Activated CD4-positive, alpha-beta T cell treated with anti-CD3 and anti-CD28 coated beads, Interleukin-2, amount 10 ng/mL, durations not matched to agents 7 days and 5 days (primary cell): ENCODE measurements at places on chromosomes 4 and X.
A peak's percentile ranks its signal among the peaks of the same experiment; 100 is the strongest.

- DNase-seq, result no peak
Observed at GRCh38 chrX:18549643-18550042, 122.3 kb downstream of the RS1 start.

GRCh38 chr4:119039779-119040178 lies 95.9 kb upstream of the MYOZ2 start:
- DNase-seq, result no peak

DNA sequence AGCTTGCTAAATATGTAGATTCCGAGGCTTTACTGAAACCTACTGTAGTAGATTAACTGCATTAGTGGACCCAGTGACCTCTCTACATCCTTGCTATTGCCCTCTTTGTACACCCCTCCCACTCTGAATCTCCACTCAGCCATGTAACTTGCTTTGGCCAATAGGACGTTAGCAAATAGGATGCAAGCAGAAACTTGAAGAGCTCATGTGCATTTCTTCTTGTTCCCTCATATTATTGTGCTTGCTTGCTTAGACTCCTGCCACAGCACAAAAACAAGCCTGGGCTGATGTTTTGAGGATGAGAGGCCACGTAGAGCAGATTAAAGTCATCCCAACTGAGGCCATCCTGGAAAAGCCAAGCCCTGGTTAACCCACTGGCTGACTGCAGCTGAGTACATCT lies 147.9 kb downstream of the HS6ST2 start:
- no peak for DNase-seq

DNA sequence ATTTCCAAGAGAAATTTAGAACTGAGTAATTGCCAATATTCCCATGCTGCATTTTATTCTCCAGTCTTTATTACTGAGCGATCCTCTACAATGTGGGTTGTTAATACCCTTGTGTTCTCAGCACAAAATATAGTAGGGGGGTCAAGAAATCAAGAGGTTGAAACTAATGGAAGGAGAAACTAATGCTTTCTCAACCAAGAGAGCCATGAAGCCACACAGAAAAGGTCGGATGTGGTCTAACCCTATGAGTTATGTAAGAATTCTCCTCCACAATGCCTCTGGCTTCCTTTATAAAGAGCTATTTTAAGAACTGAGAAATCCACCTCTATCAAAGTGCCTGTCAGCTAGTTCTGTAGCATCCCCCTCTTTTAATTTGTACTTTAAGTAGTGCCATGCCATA lies 268.5 kb downstream of the CHIC1 start:
- DNase-seq, result no peak

DNA sequence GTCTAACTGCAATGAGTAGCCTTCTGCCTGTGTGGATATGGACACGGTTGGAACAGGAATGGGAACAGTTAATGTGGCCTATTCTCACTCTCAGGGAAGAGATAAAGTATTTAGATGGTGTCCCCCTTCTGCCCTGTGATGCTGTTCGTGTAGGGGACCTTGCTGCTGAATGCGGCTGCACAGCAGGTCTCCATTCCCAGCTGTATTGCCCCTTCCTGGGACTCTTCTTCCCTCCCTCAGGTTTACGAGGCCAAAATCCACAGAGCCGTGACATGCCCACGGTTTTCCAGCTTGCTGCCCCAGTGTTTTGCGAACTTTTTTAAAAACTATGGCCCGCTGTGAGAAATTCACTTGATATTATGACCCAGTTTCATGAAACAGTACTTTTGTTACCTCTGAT lies 50.3 kb downstream of the SNX25 start:
- DNase-seq, result no peak

- no peak for DNase-seq
Observed at GRCh38 chr4:8191136-8191747, 7.8 kb upstream of the SH3TC1 start.

GRCh38 chrX:1388651-1389050 lies 3.3 kb downstream of the SLC25A6 start:
- DNase-seq, result peak; percentile 4

DNA sequence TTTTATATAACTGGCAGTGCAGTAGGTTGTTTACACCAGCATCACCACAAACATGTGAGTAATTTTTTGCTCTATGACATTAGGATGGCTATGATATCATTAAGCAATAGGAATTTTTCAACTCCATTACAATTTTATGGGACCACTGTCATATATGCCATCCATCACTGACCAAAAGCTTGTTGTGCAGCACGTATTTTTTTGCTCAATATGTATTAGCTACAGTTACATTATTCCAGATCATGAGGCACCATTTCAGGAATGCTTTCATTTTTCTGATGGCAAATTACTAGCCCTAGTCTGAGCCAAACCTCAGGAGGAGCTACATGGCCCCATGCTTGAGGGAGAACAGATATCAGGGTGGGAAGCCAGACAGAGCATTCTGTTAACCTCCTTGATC lies 56.8 kb upstream of the DCLK2 start:
- no peak for DNase-seq

DNA sequence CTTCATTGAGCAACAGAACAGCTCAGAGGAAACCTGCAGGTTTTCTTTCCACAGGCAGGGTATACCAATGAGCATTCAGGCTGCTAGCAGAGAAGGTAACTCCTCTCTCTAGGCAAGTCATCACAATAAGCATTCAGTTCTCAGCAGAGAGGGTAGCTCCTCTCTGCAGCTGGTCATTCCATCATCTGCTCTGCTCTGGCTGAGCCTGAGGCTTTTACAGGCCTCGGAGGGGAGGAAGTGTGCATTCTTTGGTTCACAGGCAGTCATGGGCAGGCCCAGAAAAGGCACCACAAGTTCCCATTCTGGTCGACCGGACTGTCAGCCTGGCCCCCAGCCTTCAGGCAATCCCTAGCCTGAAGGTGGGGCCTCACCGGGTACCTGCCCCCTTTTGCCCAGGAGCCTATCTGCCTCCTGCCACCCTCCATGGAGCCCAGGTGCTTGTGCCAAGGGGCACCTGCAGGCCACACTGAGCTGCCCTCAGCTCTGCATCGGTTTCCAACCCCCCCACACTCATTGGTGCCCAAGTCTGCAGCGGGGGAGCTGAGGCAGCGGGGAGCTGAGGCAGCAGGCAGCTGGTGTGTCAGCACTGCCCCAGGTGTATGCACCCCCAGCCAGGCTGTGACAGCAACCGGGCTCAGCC lies 83.1 kb downstream of the PRDM5 start:
- DNase-seq, result no peak

- no peak for DNase-seq
Observed at GRCh38 chr4:90112715-90113114, 14.5 kb upstream of the CCSER1 start.

GRCh38 chr4:149999485-150000074 lies 78.7 kb upstream of the DCLK2 start:
- DNase-seq, result peak; percentile 12

DNA sequence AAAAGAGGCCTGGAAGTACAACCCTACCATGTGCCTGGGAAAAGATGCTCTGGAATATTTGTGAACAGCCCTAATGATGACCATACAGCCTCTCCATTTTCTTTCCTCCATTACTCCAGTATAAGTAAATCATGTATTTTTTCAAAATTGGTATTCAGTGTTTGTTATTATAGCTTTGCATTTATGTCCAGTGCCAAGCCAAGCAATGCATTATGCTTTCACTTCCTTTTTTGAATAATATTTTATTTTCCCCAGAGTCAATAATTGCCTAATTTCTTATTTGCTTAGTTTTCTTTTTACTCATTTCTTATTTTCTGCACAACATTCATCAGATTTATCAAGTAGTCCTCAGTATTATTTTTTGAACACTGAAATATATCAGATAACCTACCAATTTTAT lies 49.3 kb upstream of the EOLA2 start:
- DNase-seq, result no peak
